HT-29 (cell line): ENCODE measurements at places on chromosomes 4 and X. TPM values are rescaled to one million over a fixed set of nuclear protein-coding genes. Genes with fewer than 3 reads are reported as not detected.

CDS1 gene
- 11.6 and 14.8 TPM in 2 replicates for total RNA-seq

UBA1 gene
- 323 and 337 TPM in 2 replicates for total RNA-seq

HPRT1 gene
- total RNA-seq, result 7.2 and 8.8 TPM in 2 replicates

GPC3 gene
- 0.16 and 1.3 TPM in 2 replicates for total RNA-seq

CORIN gene
- 0.03 TPM in 1 of 2 replicates, not detected in the other for total RNA-seq

DCTD gene
- 44.1 and 55.1 TPM in 2 replicates for total RNA-seq

MAGEC2 gene
- not detected in 2 replicates for total RNA-seq

DNA sequence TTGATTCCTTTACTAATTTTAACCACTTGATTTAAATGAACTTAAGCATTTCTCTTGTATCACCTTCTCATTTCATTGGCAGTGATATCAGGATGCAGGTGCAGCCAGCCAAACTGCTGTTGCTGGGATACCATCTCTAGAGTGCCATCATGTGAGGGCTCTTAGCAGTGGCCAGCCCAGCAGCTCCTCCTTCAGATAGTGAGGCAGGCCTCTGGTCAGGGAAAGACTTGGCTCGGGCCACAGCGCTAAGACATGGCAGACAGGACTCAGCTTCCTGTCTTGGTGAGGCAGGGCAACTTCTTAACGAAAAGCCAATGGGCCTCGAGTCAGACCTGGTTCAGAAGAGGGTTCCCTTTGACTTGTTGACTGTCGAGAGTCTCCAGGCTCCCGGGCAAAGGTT is 50.0 kb downstream of the NOP14 start:
- no peak for DNase-seq

DNA sequence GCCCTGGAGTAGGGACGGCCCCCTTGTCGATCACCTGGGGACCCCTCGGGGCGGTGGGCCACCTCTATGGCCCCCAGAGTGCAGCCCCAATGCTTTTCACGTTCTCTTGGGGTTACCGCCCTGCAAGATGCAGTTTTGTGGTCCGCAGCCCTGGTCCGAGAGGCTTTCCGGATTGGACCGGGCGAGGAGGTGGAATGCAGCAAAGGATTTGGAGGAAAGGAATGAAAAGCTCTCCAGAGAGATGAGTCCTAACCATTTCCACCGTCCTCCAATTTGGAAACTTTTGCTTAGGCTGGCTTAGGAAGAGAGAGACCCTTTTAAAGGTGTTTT is 601 bp downstream of the SLC25A43 start:
- no peak for DNase-seq

- no peak for DNase-seq
These were observed at the start of gene CHRDL1 for GRCh38 chrX:110795645-110796406. CHRDL1 (minus strand) TSS chrX:110795817; CDS start chrX:110792181, 3,636 bp downstream.

GRCh38 chrX:153925387-153925738 is 701 bp downstream of the ARHGAP4 start:
- no peak for DNase-seq

- peak; percentile 53 for DNase-seq
These were observed 24.8 kb upstream of the TMSB4X start for GRCh38 chrX:12949927-12950656.

- no peak for DNase-seq
These were observed 30.4 kb downstream of the SH3TC1 start for GRCh38 chr4:8229331-8229975.

GRCh38 chr4:114267976-114268375 is 288.5 kb upstream of the ARSJ start:
- DNase-seq, result no peak

DNA sequence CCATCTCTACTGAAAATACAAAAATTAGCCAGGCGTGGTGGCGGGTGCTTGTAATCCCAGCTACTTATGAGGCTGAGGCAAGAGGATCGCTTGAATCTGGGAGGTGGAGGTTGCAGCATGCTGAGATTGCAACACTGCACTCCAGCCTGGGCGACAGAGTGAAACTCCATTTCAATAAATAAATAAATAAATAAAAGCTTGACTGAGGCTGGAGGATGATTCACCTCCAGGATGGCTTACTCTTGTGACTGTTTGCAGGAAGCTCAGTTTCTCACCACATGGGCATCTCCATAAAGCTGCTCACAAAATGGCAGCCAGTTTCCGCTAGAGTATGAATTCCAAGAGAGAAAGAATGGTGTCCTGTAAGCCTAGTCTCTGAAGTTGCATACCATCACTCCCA is 191.7 kb upstream of the EDNRA start:
- DNase-seq, result no peak

DNA sequence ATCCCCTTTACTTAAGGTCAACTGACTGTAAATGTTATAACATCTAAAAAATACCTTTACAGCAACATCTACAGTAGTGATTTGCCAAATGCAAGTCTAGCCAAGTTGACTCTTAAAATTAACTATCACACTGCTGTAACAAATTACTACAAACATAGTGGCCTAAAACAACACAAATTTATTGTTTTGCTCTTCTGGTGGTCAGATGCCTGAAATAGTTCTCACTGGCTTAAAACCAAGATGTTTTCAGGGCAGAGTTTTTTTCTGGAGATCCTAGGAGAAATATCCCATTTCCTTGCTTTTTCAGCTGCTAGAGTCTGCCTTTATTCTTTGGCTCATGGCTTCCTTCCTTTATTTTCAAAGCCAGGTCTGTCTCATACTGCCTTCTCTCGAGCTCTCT is 120.5 kb downstream of the ADGRL3 start:
- no peak for DNase-seq

DNA sequence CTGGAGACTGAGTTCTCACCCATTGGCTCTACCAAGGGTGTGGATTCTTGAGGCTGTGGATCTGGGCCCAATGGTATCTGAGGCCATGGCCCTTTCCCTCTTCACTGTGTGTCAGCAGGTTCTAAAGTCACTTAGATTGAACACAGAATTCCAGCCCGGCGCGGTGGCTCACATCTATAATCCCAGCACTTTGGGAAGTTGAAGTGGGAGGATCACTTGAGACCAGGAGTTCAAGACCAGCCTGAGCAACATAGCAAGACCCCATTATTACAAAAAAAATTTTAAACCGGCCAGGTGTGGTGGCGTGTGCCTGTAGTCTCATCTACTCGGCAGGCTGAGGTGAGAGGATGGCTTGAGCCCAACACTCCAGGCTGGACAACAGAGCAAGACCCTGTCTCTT is 18.0 kb upstream of the XPNPEP2 start:
- DNase-seq, result no peak
